ENCODE measurements at places on chromosomes 16 and 17. TPM values are rescaled to one million over a fixed set of nuclear protein-coding genes. Genes with fewer than 3 reads are reported as not detected.

NOG gene
- total RNA-seq = 0.15 TPM

DNA sequence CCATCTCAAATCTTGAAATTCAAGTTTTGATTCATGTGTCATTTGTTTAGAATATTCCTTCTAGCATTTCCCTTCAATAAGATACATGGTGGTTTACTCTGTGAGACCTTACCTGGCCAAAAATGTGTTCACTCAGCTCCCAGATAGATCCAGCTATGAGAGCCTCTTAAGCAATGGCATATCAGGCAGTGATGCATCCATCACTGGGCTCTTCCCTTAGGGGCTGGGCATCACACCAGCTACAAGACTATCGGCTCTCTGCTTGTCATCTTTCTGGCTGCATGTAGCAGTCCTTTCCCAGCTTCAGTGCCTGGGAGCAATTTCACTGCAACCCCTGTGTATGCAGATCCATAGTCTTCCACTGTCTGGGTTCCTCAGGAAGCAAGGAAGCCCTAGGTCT lies 40.6 kb downstream of the GOSR1 start:
- no peak for DNase-seq

GRCh38 chr16:46748775-46749705 lies 896 bp upstream of the MYLK3 start:
- peak; percentile 74 for DNase-seq

- no peak for DNase-seq
Measured at GRCh38 chr16:72189865-72190371, 18.0 kb upstream of the PMFBP1 start.

GRCh38 chr17:17300624-17301568 lies 2.3 kb upstream of the NT5M start:
- DNase-seq = peak; percentile 44

- no peak for DNase-seq
Measured at GRCh38 chr16:495127-495748, 32.3 kb upstream of the CAPN15 start.

- DNase-seq = no peak
Measured at GRCh38 chr16:4135537-4135936, 19.3 kb upstream of the ADCY9 start.

RANBP10 gene
- 17.6 TPM for total RNA-seq

GRCh38 chr16:67481561-67482232 lies 740 bp upstream of the ATP6V0D1 start:
- DNase-seq = peak; percentile 62

DNA sequence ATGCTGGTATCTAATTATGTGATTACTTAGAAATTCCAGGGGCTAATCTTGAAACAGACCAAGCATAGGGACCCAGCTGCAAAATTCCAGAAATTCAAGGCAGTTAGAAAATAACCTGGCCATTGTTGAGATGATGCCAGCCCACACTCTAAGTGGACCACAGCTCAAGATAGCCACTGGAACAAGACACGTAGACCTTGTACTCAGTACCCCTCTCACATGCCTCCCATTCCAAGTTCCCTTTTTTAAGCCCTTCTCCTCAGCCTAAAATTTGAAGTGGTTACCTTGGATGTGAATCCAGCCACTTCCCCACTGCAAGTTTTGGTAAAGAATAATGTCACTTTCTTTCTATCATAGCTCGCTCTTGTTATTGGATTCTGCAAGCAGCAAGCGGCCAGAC lies 4.1 kb upstream of the ZNF19 start:
- DNase-seq = no peak

Measured in heart right ventricle (tissue), 16 donors.